ENCODE measurements at places on chromosomes 4 and X. TPM values are rescaled to one million over a fixed set of nuclear protein-coding genes. Genes with fewer than 3 reads are reported as not detected.

DNA sequence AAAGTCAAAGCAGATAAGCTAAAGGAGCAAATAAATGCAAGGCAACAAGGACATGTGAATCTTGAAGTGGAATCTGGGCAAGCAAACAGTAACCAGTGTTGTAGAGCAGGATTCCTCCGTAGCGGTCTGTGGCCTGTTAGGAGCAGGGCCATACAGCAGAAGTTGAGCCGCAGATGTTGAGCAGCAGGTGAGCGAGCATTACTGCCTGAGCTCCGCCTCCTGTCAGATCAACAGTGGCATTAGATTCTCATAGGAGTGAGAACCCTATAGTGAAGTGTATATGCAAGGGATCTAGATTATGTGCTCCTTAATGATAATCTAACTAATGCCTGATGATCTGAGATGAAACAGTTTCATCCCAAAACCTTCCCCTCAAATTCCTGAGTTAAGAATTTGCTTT, 550.7 kb downstream of the ADGRL3 start:
- no peak for DNase-seq

DNA sequence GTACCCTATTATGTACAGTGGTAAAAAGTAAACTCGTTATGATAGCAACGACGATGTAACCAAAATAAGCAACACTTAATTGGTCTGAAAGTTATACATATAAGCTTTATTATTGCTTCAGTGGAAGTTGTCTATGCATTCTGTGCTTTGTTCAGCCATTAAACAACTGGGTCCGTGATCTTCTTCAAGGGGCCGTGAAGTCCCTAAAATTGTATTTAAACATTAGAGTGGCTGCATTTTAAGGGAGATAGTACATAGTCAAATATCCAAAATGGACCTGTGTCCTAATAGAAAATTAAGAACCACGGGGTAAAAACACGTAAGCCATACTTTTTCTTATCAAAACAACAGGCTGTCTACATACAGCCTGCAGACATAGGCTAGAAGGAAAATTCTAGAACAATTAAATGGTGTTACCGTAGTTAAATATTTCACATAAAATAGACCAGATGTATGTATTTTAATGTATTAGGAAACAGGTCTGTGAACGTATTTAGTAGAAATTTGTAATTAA, 2.1 kb downstream of the GUCY1A1 start:
- DNase-seq, result no peak

GRCh38 chrX:39576041-39576872, 521.5 kb downstream of the BCOR start:
- DNase-seq, result no peak

DNA sequence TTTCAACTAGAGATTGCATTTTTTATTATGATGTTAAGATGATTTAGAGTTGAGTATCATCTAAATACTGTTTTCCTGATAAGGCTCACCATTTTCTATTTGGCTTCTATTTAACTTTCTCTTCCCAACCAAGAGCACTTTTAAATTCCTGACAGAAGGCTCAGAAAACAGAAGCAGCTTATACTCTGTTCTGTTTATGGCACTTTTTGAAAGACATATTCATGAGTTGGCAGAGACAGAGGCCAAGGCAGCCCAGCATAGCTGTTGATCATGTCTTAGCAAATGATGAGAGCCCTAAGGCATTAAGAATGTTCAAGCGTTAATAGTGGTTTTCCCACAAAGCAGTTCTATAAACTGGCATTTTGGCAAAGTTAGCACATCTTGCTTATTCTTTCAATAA, 330.3 kb downstream of the TRAM1L1 start:
- DNase-seq, result no peak

DNA sequence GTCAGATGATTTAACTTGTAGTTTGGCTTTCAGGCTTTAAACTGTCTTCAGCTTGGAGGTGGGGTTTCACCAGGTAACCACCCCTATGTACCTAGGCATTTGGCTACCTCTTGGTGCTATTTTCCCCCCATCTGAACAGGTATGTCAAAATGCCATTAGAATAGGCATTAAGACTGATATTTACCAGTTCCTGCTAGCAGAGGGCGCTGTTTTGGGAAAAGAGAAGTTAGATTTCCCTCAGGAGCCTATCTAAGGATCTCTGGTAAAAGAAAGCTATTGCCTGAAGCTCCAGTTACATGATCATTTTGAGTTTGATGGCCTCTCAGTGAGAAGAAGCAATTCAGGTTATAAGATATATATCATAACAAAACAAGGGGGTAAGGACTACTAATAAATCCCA, 879.1 kb downstream of the SH3BGRL start:
- no peak for DNase-seq

- DNase-seq, result no peak
Measured at GRCh38 chr4:26227601-26228229, 93.1 kb upstream of the RBPJ start.

GRCh38 chr4:16617435-16617834, 281.0 kb downstream of the LDB2 start:
- no peak for DNase-seq

DNA sequence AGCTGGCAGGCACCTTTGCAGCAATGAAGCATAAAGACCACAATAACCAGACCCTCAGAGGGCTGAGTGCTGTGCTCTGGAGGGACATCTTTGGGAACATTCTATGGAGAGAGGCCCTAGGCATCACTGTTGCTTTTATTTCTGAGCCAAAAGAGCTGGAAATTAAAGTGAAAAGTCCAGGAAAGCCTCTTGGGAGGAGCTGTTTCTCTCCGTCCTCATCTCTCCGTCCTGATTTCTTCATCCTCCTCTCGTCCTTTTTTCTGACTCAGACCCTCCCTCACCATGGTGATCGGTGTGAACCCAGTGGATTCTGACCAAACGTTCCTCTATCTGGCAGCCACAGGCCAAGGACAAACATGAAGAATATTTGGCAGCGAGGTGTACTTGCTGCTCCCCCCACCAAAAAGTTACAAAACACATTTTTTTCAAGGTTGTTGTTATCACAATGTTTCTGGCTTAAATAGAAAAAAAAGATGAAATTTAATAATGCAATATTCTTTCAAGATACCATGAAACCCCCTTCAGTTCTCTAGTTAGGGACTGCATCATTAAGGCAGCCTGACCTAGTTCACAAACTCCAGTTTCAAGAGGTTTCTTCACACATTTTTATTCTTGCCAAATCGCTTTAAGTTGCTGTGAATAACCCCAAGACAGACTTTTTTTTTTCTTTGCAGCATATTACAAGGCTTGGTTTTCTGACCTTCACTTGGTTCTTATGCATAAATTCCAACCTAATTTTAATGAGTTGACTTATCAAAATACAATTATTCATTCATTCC, 80.2 kb downstream of the SCD5 start:
- DNase-seq, result peak; percentile 70

- DNase-seq, result no peak
Measured at GRCh38 chr4:101089168-101089567, 258.2 kb downstream of the PPP3CA start.

- no peak for DNase-seq
Measured at GRCh38 chr4:24614881-24615280, 30.5 kb upstream of the DHX15 start.

GRCh38 chr4:36997727-36998126, 246.8 kb upstream of the NWD2 start:
- DNase-seq, result no peak

GRCh38 chr4:124334119-124334518, 378.4 kb downstream of the ANKRD50 start:
- DNase-seq, result no peak

- DNase-seq, result no peak
Measured at GRCh38 chr4:150004481-150004880, 73.8 kb upstream of the DCLK2 start.

GRCh38 chrX:124829930-124830329, 483.6 kb downstream of the SH2D1A start:
- no peak for DNase-seq

DNA sequence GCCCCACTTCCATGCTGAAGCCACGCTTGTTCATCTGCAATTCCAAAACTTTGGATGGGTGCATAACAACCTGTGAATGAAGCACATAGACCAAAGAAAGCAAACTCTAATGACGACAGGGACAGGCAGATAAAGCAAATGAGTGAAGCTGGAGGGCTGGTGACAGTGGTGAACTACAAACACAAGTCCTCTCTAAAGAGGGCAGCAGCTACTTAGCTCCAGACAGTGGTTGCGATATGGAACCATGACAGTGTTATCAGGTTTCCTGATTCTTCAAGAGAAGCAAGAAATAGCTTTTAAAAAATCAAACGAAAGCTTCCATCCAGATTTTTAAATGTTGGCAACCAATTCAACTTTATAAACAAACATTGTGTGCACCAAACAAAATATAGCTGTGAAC, 23.8 kb downstream of the NOX1 start:
- no peak for DNase-seq

DNA sequence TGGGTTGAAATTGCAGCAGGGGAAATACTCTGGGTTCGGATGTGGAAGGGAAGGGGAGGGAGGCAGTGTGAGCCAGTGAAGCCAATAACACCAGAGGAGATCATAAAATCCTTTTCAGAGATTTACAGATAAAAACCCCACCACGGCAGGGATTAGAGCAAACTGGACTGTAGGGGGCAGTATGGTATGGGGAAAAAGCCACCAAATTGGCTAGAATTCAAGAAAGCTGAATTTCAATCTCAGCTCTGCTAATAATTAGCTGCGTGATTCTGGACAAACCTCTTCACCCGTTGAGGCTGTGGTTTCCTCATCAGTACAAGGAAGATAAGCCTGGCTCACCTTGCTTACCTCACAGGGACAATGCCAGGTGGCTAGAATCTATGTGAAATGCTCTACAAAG, 108.1 kb downstream of the ATG4A start:
- no peak for DNase-seq

The FAM53A gene
- 1.6 TPM for total RNA-seq

The ABHD18 gene
- 7.4 TPM for total RNA-seq

The SORBS2 gene
- 5.9 TPM for total RNA-seq

The SPANXN3 gene
- total RNA-seq, result not detected

The IL1RAPL2 gene
- total RNA-seq, result not detected

The ODAM gene
- not detected for total RNA-seq

The ERVMER34-1 gene
- not detected for total RNA-seq

The MTMR8 gene
- 0.25 TPM for total RNA-seq

The ABLIM2 gene
- 629 TPM for total RNA-seq

The DLG3 gene
- total RNA-seq, result 1.2 TPM

The ARX gene
- total RNA-seq, result 3.1 TPM

The KLB gene
- 0.05 TPM for total RNA-seq

The PUDP gene
- total RNA-seq, result 34.0 TPM

The MAGEA6 gene
- not detected for total RNA-seq

The PLRG1 gene
- 43.0 TPM for total RNA-seq

The SHROOM3 gene
- 0.02 TPM for total RNA-seq

The RASGEF1B gene
- total RNA-seq, result 3.0 TPM

The FGFR3 gene
- total RNA-seq, result 1.1 TPM

Measured in psoas muscle (tissue), 8 donors.